ENCODE measurements at places on chromosomes 3 and 15.

DNA sequence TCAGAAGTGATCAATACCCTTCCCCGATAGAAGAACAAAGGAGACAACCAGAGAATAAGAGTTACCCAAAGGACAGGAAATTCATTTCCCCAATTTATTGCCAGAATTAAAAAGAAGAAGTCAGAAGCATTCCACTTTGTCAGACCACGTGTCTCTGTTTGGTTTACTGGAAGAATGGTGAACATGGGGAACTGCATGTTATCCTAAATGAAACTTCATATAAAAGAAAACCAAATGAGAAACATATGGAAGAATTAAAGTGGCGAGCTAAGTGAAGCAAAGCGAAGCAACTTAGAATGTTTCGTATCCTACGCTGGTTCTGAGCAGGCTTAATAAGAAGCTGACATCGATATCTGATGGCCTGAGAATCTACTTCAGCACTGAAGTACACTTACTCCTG lies 190.7 kb downstream of the MAGI1 start:
- DNase-seq, result no peak

- DNase-seq, result no peak
These were observed 100.5 kb downstream of the ABHD5 start for GRCh38 chr3:43791246-43791645.

- DNase-seq, result no peak
These were observed 163.8 kb upstream of the CTNNB1 start for GRCh38 chr3:41035456-41036022.

GRCh38 chr3:171195686-171196085 lies 169.2 kb upstream of the SLC2A2 start:
- no peak for DNase-seq

DNA sequence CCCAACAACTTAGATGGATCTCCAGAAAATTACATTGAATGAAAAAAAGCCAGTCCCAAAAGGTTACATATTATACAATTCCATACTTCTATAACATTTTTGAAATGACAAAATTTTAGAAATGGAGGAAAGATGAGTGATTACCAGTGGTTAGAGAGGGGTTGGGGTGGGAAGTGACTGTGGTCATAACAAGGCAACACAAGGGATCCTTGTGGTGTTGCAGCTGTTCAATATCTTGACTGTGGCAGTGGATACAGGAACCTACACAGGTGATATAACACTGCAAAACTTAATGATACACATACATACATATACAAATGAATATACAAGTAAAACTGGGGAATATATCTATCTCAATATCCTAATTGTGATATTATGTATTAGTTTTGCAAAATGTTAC lies 9.6 kb downstream of the GOLGB1 start:
- DNase-seq, result no peak

All from AG04450 (cell line).